RWPE2 (cell line): ENCODE measurements at places on chromosomes 7 and 10.

- no peak for DNase-seq
These were observed 485.4 kb downstream of the KCNMA1 start for GRCh38 chr10:77152256-77152655.

GRCh38 chr7:144842377-144842851, 6.6 kb upstream of the TPK1 start:
- no peak for DNase-seq

GRCh38 chr7:97200018-97200417, 82.5 kb downstream of the SDHAF3 start:
- no peak for DNase-seq

GRCh38 chr7:139124084-139124914, 14.8 kb upstream of the ZC3HAV1 start:
- DNase-seq: no peak

- DNase-seq: no peak
These were observed 80.2 kb upstream of the TMEM229A start for GRCh38 chr7:124113045-124113444.

GRCh38 chr10:33774857-33775256, 440.4 kb upstream of the NRP1 start:
- DNase-seq: no peak
